ENCODE measurements at places on chromosomes 5 and 9.

GRCh38 chr5:125696762-125697161, 726.4 kb upstream of the GRAMD2B start:
- no peak for DNase-seq

- DNase-seq = no peak
Observed at GRCh38 chr5:43017428-43017815, 22.7 kb downstream of the ANXA2R start.

GRCh38 chr9:97548819-97549540, 47.5 kb downstream of the TMOD1 start:
- DNase-seq = no peak

DNA sequence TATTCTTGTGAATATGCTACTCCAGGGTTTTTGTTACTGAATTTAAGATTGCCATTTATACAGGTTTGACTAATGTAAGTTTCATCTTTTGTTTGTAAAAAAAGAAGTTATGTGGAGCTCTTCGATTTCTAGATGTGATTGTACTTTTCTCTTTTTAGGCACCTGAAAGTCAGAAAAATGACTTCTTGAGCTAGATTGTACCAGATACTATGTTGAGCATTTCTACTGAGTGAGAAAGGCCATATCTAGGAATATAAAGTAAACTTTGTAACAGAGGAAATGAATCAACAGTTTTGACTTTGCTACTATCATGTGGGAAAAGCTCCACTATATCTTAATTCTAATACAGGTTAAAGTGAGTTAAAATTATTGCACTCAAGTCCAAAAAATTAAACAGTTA, 25.1 kb downstream of the SMC5 start:
- no peak for DNase-seq

DNA sequence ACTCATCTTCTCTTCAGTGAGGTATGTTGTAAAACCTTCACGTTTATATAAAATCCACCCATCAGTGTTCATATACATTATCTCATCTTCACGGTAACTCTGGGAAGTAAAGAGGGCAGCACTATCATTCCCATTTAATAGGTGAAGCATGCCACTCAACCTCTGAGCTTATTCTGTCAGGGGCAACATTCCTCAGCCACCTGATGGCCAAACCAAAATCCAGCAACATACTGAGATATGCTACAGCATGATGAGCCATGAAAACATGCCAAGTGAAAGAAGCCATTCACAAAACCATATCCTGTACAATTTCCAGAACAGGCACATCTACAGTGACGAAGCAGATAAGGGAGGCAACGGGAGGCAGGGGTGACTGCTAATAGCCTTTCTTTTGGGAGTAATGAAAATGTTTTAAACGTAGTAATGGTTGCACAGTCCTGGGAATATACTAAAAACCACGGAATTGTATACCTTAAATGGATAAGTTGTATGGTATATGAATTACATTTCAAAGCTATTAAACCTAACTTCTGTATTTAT, 167.4 kb downstream of the TSSK1B start:
- DNase-seq = no peak

DNA sequence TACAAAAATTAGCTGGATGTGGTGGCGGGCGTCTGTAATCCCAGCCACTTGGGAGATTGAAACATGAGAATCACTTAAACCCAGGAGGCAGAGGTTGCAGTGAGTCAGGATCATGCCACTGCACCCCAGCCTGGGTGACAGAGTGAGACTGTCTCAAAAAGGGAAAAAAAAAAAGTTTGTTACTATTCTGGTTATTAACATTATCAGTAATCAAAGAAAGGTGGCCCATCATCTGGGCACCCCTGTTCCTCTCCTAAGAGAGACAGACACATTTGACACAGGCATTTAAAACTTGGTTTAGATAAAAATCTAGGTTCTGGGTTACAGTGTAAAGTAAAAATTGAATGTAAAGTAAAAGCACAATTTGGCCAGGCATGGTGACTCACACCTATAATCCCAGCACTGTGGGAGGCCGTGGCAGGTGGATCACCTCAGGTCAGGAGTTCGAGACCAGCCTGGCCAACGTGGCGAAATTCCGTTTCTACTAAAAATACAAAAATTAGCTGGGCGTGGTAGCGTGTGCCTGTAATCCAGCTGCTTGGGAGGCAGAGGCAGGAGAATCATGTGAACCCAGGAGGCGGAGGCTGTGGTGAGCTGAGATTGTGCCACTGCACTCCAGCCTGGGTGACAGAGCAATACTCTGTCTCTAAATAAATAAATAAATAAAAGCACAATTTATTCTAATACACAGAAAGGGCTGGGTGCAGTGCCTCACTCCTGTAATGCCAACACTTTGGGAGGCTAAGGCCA, 16.7 kb upstream of the PHYHD1 start:
- DNase-seq = no peak

GRCh38 chr5:94228791-94229190, 389.6 kb downstream of the KIAA0825 start:
- no peak for DNase-seq

DNA sequence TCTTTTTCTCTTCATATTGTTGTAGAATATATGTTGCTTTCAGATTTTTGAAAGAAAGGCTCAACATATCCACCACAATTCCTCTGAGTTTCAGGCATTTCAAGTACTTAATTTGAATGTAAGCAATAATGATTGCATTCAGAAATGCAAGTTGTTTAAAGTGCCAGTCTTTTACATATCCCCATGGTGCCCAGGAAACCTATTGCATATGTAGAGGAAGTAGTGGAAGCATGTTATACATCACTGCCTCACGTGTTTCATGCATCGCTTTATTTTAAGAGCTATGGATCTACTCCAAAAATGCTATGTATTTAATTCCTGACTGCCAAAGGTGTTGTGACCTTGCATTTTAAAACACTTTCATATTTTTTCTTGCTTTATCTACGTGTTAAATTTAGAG, 28.1 kb downstream of the CPEB4 start:
- DNase-seq = no peak

DNA sequence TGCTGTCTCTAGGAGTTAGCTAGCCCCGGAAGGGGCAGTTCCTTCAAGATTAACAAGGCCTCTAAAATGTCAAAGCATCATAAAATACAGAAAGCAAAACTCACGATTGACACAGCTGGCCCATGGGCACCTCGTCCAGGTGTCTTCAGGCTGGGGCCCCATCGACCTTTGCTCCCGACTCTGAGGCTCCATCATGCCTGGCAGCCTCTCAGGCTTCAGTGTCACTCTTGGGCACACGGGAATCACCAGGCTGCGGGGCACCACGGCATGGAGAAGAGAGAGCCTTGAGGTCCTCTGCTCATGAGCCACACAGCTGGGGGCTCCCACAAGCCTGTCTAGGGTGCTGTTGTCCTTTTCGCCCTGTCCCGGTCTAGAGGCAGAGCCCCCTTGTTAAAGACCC, 161.2 kb downstream of the GAPVD1 start:
- DNase-seq = no peak

- no peak for DNase-seq
Observed at GRCh38 chr5:149760854-149761187, 30.7 kb downstream of the PPARGC1B start.

DNA sequence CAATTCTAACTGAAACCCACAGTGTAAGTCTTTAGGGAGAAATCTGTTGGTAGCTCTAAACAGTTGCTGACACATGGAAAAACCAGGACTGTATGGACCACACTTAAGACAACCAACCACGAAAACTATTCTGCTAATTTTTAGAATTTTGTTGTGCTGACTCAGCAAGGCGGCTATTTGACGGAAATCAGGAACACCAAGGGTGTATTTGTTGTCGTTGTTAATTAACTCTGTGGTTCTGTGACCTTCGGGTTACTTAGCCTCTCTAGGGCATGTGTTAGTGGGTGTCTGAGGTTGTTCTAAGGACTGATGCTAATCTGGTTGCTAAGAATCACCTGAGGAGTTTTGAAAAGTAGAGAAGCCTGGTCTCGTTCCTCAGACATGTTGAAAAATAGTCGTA, 79.2 kb downstream of the ATP10B start:
- no peak for DNase-seq

- no peak for DNase-seq
Observed at GRCh38 chr9:76610011-76610352, 151.0 kb downstream of the GCNT1 start.

DNA sequence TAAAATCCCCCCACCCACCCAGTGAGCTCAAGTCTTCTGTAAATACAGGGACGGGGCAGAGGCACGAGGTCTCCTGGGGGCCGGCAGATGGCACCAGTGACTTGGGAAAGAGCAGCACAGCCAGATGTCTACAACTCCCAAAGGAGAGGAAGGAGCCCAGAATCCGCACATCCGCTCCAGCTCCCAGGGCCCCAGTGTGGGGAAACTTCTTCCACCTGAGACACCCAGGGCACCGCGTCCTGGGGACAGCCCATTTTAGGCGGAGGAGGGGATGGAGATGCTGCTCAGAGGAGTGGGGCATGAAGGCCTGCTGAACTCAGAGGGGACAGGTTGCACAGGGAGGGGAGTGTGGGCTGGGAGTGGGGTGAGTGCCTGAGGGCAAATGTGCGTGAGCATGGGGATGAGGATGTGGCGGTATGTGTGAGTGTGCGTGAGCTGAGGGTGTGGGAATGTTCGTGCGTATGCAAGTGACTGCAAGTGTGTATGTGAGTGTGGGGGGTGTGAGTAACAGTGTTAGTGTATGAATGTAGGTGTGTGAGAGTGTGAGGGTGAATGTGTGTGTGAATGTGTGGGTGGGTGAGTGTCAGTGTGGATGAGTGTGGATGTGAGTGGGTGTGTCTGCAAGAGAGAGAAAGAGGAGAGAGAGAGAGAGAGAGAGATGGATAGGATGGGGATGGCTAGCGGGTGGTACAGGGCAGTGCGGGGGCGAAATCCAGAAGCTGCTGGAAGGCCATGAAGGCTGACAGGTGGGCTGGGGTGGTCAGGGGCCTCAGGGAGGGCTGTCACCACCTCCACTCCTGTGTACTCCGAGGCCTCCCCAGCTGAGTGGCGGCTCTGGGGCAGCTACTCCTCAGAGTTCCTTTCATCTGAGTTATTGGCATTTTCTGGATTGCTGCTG, 63.5 kb downstream of the DUSP1 start:
- no peak for DNase-seq

DNA sequence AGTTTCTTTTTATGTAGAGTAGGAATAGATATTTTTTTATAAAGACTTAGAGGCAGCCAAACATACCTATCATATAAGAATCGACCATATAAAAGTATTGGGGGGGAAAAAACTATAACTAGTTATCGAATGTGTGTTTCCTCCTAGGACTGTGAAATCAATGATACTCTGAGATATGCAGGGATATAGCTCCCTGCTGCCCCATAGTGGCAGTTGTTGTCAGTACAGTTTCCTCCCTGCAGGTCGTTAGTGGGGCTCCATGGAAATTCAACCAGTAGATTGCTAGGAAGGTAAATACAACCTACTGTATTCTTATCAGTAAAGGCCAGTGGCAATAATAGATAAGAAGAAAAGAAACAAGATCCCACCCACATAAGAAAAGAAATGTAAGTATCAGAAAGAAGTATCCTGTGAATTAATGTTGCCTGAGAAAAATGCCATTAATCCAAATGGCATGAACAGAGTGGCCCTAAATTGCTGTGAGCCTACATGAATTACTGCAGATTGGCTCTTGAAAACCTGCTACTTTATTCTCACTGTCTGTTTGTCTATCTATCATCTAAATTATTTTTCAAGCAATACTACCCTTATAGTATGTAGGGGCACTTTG, 136.9 kb upstream of the FBN2 start:
- no peak for DNase-seq

GRCh38 chr5:89900346-89900745, 509.2 kb downstream of the CETN3 start:
- no peak for DNase-seq

DNA sequence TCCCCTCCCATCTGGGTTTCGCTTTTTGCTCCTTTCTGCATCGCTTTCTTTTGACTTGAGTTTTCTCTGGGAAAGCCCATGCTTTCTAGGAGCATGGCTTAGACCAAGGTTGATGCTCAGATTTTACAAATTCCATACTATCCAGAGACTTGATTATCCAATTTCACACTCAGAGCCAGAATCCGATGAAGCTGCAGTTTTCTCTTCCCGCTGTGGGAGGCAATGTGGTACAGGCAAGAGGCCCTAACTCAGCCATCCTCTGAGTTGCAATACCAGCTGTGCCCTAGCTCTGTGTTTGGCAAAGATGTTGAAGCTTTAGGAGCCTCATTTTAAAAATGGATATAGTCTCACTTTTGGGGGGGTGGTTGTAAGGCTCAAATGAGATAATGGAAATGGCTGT, 85.1 kb downstream of the BRINP1 start:
- no peak for DNase-seq

DNA sequence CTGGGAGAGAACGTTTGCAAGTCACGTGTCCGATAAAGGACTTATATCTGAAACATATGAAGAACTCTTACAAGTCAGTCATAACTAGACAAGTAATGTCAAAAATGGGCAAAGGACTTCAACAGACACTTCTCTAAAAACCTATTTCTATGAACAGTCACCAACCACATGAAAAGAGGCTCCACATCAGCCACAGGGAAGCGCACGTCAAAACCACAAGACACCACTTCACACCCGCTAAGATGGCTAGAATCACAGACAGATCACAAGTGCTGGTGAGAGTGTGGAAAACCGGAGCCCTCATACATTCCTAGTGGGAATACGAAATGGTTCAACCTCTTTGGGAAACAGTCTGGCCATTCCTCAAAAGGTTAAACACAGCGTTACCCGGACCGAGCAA, 11.5 kb upstream of the CARD9 start:
- DNase-seq = no peak

GRCh38 chr5:133240425-133241091, 188.7 kb downstream of the HSPA4 start:
- peak; percentile 50 for DNase-seq

- no peak for DNase-seq
Observed at GRCh38 chr9:21684831-21685362, 117.5 kb upstream of the MTAP start.

DNA sequence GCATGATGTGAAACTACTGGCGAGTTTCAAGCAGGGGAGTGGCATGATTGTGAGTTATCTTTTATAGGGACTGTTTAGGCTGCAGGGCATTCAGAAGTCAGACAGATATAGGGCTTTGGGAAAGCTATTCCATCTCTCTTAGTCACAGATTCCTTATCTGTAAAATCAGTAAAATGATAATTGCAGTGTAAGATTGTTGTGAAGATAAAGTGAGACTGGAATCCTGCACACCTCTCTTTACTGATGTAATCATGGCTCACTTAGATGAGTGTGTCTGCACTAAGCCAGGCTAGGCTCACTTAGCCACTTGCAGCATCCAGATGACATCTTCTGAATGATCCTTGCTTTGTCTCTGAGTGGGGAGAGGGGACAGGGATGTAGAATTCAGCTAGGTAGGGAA, 81.8 kb upstream of the MAMDC2 start:
- DNase-seq = no peak

GRCh38 chr9:13603921-13604320, 324.4 kb upstream of the MPDZ start:
- no peak for DNase-seq

GRCh38 chr5:175700991-175701390, 43.1 kb downstream of the HRH2 start:
- no peak for DNase-seq

DNA sequence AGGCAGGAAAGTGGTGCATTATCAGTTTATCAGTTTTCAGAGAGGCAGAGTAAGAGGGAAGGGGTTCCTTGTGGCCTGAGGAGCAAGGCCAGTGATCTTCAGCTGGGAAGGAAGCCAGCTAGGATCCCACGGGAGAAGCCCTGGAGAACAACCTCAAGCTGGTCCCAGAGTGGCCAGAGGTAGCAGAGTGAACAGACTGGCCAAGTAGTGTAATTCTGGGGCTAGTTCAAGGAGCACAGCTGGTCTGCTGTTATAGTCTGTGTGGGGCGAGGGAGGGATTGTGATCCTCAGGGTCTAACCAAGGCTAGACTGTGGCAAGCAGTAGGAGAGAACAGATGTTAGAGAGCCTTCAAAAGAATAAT, 164.6 kb downstream of the CARTPT start:
- no peak for DNase-seq

Data from GM06990 (cell line).